Skeletal muscle tissue (tissue), 5 donors: ENCODE measurements at places on chromosomes 1 and 21. TPM values are rescaled to one million over a fixed set of nuclear protein-coding genes. Genes with fewer than 3 reads are reported as not detected.

The BMP8A gene
- total RNA-seq = under 0.01 TPM

The OVAAL gene
- total RNA-seq = not detected

The C8B gene
- total RNA-seq = not detected

The ASH1L gene
- total RNA-seq = 35.0 TPM

The MAP3K7CL gene
- total RNA-seq = 37.6 TPM
